ENCODE measurements at places on chromosomes 11 and 22.
A peak's percentile ranks its signal among the peaks of the same experiment; 100 is the strongest.

DNA sequence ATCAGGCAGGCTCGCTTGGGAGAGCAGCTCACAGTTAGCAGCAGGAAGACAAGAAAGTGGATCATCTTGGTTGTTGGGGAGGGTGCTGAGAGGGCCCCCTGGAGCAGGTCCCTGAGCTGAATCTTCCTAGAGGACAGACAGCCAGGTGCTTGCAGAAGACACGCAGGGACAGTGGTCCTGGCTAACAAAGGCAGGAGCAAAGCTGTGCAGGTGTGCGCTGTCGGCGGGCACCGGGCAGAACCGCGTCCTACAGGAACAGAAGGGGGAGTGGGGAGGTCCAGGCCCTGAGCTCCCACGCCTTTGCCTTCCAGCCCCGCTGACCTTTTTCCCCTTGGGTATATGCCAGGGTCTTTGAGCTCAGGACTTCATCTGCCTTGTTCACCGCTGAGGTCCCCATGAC, 30.1 kb upstream of the PARVB start:
- DNase-seq = no peak

DNA sequence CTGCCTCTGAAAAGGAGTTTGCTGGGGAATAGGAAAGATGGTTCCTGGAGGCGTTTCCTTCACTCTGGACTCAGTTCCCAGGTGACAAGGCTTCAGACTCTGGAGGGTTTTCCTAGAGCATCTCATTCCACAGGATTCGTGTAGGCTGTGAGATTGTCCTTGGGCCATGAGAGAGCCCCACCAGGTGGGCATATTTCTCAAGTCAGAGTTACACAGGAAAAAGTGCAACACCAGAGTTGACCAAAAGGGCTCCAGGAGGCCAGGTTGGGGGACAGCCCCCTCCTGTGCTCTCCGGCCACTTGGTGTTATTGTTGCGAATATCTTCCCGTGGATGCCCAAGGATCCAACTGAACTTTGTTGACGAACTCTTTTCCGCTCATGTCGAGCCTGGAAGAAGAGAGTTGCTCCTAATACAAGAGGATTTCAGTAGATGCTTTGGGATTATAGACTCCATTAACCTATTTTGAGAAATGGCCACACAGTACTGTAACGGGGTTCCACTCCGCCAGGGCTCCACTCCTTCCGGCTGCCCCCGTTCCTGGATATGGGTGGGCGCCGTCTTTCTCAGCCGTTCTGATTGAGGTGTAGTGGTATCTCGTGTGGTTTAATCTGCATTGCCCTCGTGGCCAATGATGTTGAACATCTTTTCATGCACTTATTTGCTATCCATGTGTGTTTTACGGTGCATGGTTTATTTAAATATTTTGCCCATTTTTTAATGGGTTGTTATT, 580.3 kb downstream of the BRD1 start:
- DNase-seq = no peak

- DNase-seq = peak; percentile 38
These were observed 295.1 kb upstream of the PLET1 start for GRCh38 chr11:112555491-112556364.

GRCh38 chr11:121592708-121593107, 139.9 kb upstream of the SORL1-AS1 start:
- no peak for DNase-seq

DNA sequence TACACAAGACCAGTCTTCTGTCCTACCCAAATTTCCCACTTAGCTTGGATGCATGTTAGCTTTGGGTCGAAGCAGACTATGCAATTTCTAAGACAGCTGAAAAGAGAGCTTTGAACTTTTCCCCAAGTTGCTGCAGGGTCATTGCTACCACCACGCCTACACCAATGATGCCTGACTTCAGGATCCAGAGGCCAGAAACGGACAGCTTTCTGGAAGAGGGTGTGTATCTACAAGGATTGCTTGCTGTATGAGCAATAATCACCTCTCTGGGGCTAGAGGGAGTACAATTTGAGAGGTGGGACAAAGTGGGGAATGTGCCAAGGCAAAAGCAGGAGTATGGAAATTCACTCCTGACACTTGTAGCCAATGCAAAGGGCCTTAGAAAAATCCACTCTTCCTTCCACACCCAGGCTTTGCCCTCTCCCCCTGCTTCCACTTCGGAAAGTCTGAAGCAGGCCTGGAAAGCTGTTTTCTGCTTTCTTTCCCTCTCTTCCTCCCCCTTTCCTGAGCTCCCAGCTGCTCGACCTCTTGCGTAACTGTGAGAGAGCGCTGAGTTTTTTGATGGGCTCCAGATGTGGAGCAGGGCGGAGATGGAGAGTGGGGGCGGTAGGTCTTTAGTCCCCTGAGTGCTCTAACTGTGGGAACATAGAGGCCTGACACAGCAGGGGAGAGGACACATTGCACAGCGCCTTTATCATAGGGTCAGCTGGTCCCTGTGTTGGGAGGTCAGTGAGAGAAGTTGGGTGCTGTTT, 2.1 kb upstream of the PHLDB1 start:
- DNase-seq = peak; percentile 68

- no peak for DNase-seq
These were observed 131.4 kb downstream of the DCDC1 start for GRCh38 chr11:31237819-31238760.

GRCh38 chr11:66686801-66687750, 9.4 kb upstream of the RBM4B start:
- DNase-seq = no peak

- DNase-seq = no peak
These were observed 1126.9 kb downstream of the JRKL start for GRCh38 chr11:97516688-97517087.

DNA sequence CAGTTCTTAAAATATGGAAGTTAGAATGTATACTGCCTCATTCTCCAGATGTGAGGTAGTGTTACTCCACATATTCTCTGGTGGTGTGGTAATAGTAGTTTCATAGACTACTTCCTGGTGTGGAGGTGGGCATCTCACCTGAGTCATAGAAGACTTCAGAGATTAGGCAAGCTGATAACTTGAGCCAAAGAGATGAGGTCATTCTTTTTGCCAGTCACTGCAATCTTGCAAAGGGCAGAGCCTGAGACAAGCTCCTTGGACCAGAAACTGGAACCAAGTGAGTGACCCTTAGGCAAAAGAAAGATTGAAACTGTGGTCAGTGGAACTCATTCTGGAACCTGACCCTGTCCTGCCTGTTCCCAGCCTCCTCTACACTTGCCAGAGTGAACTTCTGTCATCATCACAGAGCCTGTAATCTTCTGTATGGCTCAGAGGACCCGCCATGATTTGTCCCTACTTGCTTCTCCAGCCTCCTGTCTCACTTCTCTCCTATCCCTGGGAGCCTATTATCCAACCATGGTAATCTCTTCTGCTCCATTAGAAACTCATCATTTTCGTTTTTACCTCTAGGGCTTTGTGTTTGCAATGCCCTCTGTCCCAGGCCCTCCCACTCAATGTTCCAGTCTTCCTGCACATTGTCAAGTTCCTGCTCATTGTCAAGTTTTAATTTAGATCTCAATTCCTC, 10.6 kb upstream of the CCDC83 start:
- DNase-seq = no peak

DNA sequence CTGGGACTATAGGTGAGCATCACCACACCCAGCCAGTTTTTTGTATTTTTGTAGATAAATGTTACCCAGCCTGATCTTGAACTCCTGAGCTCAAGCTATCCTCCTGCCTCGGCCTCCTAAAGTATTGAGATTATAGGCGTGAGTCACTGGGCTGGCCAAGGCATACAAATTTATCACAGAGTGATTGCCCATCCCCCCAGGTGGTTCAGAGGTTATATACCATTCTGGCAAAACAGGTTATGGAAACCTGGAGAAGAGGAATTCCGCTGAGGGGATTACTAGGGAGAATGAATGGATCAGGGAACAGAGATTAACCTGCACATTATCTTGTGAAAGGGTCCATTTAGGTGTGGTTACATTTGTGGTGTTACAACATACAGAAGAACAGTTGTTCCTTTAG, 8.1 kb downstream of the ATG13 start:
- no peak for DNase-seq

DNA sequence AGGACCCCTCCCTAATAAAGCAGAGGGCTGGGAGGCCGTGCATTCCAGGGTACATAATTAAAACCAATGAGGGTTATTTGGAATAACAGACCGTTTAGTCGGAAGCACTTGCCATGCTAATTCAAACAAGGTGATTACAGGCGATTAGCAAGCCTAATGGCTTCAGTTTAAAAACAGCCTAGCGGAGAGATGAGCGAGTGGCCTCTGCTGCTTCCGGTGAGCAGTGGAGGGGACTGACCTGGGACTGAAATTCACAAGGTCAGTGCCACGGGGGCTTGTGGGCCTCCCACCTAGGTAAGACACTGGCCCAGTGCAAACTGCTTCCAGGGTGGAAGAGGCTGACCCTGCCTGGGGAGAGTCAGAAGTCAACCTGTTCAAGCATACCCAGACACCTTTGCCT, 56.8 kb upstream of the ALX4 start:
- DNase-seq = no peak

GRCh38 chr11:3152471-3153110, 12.5 kb downstream of the OSBPL5 start:
- no peak for DNase-seq

GRCh38 chr22:38751422-38752346, 4.1 kb downstream of the SUN2 start:
- no peak for DNase-seq

DNA sequence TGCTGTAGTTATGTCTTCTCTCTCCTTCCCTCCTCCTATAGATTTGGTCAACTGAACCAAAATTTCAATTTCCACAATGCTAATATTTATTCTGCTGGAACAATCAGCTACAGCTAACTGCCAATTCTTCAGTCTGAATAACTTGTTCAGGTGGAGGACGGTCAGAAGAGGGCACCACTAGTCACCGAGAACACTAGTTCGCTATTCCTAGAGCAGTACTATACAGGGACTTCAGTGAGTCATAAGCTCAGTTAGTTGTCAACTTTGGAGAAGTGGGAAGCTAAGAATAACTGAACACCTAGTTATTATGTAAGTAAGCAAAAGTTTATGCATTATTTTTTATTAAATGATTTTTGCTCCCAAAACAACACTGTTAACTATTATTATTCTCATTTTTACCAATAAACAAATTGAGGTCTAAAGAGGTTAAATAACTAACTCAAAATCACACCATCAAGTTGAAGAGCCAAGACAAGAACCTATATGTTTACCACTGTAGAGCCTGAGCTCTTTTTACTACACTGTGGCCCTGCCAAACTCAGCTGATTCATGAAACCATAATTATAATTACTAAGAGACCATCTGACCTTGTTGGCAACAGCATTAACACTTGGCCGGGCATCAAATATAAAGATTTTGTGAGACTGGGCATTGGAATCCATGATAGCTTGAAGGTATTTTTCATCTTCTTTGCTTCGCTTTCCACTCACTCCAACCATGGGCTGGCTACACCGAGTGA, 59.0 kb downstream of the CEP57 start:
- no peak for DNase-seq

- DNase-seq = no peak
These were observed 16.6 kb upstream of the SCGB1D4 start for GRCh38 chr11:62315431-62315830.

DNA sequence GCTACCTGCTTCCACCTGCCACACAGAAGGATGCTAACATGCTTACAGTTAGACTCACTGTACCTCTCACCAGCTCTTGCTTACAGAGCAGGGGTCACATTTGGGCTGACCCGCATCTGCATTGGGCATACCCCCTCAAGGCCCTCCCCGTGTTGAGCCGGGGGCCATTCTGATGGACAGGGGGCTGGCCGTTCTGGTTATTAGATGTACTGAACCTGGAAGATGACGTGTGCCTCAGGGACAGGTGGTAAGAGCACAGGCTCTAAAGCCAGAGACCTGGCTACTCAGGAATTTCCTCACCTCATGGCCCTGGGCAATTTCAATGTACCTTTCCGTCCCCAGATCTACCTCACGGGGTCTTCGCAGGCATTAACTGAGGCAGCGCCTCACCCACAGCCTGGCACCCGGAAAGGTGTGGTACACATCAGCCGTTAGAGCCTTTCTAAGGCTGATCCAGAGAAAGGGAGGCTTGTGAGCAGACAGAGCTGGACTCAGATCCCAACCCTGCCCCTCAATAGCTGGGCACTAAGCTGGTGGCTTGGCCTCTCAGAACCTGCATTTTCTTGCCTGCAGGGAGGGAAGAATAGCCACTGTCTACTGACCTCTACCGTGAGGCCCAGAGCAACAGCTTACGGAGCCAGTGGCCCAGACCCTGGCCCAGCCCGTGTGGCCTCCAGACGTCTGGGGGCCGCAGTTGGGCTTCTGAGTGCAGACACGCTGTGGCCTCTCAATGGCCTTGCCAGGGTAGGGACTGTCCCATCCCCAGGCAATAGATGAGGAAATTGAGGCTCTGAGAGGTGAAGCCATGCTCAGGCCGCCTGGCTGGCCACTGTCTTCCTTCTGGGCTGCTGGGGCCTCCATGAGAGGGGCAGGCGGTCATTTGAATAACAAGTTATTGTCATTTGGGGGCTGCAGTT, 100.6 kb downstream of the MORC2 start:
- DNase-seq = no peak

DNA sequence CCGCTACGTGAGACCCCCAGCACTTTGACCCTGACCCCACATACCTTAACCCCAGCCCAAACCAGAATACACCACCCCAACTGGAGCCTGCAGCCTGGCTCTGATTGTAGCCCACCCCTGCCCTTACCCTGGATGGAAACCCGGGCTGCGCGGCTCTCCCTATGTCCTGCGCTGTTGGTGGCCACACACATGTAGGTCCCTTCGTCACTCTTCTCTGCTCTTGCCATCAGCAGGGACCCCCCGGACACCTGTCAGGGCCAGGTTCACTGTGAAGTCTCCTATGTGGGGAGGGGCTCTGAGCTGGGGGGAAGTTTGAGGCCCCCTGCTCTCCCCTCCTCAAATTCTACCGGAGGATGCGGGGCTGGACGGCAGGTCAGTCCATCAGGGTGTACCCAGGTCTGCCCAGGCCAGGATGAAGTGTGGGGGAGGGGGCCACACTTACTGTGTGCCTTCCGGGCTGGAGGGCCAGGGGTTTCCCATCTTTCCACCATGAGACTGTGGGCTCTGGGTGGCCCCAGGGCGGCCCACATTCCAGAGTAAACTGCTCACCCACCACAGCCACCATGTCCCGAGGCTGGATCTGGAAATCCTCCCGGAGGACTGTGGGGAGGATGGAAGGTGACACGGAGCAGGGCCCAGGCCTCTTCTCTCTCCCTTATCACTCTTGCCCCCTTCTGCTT, 1.5 kb downstream of the ROBO4 start:
- DNase-seq = no peak

DNA sequence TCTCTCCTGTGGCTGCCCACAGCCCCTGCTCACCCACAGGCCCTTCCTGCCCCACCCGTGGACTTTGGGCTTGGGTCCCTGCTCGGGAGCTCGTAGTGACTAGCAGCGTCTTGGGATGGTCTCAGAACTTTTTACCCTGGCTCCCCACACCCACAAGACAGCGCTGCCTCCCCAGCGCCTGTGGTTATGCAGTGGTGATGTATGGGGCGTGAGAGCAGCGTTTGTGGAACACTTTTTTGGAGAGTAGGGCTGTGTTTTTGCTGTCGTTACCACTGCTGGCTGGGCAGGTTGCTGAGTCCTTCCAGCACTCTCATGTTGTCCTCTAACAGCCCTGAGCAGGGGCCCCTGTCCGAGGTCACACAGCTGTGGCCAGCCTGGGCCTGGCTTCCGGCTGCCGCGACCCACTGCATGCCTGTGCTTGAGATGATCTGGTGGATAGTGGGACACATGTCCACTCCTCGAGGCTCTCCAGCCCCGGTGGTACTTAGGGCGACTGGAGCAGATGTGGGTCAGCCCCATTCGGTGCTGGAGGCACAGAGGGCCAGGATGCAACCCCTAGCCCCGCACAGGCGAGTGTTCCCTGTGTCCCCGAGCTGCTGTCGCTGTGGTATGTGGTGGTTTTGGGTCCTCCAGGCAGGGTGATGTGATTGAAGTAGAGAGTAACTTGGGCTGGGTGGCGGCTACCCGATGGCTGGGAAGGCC, 7.1 kb upstream of the GRAMD4 start:
- no peak for DNase-seq

- no peak for DNase-seq
These were observed 263.1 kb downstream of the TMEM135 start for GRCh38 chr11:87300640-87301380.
